ENCODE measurements at places on chromosomes 16 and 17.

GRCh38 chr16:84314373-84314772 lies 19.7 kb downstream of the WFDC1 start:
- DNase-seq = no peak

DNA sequence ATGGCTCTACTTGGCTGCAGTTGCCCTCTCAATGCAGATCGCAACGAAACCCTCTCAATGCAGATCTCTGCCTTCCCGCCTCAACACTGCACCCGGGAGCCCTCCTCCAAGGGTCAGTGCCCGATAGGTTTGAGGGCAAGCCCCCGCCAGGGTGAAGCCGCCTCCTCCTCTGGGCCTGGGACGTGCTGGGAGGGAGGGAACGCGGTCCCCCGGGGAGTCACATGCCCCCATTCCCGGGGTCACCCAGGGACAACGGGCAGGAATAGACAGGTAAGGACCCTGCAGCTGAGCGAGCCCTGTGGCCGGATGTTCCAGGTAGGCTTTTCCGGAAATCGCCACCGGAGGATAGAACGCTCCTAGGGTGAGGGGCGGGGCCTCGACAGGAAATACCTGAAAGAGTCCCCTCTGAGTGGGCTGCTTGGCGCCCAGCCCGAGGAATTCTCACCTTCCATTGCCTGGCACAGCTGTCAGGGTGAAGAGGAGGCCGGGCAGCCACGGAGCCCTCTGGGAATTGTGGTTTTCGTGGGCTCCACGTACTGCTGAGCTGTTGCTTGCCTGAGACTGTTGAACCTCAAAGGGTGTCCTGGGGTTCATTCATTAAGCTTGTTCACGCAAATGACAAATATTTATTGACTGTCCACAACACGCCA lies 12.8 kb downstream of the ZNF174 start:
- DNase-seq = no peak

DNA sequence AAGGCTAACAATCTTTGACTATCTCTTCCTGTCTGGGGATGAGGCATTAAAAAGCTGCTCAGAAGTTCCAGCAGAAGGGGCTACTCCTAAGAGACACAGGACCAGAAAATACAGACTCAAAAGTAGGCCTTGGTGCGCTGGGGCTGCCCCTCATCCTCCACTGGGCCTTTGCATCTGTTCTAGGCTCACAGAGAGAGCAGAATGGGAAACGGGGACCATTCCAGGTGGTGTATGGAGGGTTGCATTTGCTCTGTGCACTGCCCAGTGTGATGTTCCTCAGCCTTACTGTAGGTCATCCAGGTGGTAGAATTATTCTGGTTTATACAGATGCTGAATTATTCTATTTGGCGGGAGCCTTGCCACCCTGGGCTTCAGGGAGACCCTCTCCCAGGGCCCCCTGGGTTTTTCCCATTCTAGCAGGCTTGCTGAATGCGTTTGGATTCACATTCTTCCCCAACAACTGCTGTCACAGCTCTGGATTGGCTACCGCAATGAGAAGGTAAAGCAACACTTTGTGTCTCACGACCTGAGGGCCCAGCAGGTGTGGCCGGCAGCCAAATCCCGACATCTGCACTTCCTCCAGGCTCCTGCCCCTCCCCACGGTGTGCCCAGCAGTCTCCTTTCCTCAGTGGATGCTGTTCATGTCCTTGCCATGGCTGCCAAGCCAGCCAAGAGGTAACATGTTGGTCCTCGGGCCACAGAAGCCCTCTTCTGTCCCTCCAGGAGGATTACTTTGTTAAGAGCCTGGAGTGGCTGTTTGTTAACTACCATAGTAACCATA lies 25.0 kb upstream of the ZNHIT3 start:
- DNase-seq = no peak

- DNase-seq = no peak
Observed at GRCh38 chr17:13947499-13947898, 121.8 kb upstream of the COX10 start.

GRCh38 chr16:1639860-1640259 lies 27.7 kb downstream of the CRAMP1 start:
- no peak for DNase-seq

- no peak for DNase-seq
Observed at GRCh38 chr17:57868910-57869616, 19.2 kb upstream of the MRPS23 start.

DNA sequence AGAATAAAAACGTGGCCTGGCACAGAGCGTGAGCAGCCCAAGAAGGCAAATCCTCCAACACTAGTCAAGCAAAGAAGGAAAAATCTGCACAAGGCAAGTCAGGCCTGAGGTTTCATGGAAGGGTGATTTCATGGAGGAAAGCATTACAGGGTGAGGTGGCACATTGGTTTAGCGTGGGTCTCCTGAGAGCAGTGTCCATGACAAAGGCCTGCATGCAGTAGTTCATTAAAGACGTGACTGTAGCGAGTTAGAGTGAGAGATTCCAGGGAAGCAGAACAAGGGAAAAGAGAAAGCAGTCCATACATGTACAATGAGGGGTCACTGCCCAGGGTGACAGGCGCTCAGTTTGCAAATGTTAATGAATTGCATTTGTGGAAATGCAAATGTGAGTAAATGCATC lies 285.0 kb upstream of the ERCC4 start:
- DNase-seq = no peak

GRCh38 chr16:57630931-57631845 lies 2.8 kb downstream of the ADGRG1 start:
- no peak for DNase-seq

- no peak for DNase-seq
Observed at GRCh38 chr16:77344341-77344740, 90.5 kb downstream of the ADAMTS18 start.

DNA sequence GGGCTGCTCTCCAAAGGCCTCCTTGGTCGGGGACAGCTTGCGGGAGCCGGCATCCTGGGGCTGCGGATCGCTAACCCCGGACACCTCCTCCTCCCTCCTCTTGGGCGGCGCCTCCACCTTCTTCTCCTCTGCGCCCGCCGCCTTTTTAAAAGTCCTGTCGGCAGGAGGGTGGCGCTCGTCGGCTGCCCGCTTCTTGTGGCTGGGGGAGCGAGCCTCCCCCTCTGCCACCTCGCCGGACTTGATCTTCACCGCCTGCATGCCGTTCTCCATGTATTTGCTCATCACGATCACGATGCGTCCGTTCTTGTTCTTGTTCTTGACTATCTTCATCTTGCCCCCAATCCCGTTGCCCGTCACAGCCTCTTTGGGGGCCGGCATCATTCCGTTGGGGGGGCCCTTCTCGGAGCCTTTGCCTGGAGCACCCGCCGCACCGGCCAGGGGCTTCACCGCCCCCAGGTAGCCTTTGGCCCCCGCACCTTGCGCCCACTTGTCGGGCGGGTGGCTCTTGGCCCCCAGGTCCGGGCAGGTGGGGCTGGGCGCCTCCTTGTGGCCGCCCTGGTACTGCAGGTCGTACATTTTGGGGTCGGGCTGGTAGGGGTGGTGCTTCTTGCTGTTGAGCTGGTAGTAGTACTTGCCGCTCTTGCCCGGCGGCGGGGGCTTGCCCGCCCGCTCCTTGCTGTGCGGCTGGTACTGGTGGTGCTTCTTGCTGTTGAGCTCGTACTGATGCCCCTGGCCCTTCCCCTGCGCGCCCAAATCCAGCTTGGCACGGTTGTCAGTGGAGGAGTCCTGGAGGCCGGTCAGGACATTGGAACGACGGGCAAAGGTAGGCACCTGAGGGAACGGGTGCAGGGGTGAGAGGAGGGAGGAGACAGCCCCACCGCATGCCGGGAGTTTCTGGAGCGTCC lies 4.4 kb downstream of the CBX4 start:
- no peak for DNase-seq

DNA sequence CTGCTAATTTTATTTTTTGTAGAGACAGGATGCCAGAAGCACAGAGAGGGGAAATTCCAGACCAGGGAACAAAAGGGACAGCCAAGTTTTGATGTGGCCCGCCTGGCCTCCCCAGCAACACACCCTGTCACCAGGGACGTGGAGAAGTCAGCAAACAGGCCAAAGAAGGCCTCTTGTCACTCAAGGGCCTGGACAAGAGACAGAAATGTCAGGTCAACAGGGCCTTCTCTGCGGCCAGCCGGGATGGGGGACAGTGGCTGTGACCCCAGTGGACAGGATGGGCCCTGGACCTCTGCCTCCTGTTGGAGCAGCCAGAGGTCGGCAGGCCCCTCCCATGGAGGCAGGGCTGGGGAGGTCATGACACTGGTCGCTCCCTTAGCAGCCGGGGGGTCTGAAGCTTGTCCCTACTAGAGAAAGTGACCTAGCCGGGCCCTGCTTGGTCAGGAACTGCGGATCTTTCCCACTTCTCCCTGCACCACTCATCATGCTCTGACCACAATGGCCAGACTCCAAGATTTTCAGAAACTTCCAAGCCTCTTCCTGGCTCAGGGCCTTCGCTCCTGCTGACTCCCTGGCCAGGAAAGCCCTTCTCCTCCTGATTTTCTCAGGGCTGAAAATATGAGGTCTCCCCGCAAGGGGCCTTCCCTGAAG lies 9.2 kb upstream of the TVP23A start:
- DNase-seq = no peak

DNA sequence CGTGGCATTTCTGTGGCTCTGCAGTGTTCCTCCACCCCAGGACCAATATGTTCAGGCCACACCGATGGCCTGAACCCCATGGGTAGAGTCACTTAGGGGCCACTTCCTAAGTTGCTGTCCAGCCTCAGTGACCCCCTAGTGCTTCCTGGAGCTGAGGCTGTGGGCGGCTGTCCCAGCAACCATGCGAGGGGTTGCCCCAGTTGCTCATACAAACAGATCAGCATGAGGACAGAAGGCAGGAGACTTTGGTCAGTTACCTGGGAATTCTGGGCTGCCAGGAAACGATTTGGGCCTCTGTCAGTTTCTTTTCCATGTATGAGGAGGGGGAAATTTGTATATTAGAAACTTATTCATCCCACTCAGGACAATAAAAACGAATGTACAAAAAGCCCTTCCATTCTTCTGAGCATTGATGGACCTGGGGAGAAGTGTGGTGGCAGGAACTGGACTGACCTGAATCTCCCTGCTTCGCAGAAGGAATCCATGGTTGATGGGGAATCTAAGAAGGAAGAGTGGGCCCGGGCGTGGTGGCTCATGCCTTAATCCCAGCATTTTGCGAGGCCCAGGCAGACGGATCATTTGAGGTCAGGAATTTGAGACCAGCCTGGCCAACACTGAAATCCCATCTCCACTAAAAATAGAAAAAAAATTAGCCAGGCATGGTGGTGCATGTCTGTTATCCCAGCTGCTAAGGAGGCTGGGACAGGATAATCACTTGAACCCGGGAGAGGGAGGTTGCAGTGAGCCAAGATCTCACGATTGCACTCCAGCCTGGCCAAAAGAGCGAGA lies 4.9 kb upstream of the IL32 start:
- DNase-seq = no peak

GRCh38 chr17:42120770-42121769 lies at the start of gene KAT2A:
KAT2A (minus strand) TSS chr17:42121367; CDS start chr17:42121304, 63 bp downstream.
- DNase-seq = peak; percentile 52

DNA sequence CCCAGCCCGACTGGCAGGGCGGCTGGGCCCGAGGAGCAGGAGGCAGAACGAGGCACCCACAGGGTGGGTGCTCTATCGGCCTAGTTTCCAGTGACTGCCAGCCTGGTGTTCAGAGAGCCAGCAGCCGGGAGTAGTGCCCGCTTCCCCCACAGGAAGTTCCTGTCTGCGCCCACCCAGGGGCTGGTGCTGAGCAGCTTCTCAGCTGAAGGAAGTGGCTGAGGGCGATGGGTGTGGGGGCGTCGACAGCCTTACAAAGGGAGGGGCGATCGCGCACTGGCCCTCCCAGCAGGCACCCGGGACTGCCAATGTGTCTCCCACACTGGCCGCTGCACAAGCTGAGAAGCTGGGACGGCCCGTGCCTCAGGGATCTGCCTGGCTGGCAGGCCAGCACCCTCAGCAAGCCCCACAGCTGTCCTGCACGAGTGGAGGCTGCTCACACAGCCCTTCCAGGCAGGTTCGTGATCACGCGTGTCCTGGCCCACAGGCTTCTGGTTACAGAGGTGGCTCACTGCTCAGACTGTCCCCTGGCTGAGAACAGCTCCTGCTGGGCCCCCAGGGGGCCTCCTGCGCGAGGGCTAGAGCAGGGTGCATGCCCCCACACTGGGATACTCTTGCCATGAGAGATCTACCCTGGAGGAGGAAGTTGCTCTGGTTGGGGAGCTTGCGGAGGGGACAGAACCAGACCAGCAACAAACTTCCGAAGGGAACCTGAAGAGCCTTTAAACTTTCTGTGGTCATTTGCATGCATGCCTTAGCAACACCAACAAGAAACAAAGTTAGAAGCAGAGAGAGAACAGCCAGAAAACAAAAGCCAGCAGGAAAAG lies 2.5 kb downstream of the RNF166 start:
- DNase-seq = peak; percentile 69

DNA sequence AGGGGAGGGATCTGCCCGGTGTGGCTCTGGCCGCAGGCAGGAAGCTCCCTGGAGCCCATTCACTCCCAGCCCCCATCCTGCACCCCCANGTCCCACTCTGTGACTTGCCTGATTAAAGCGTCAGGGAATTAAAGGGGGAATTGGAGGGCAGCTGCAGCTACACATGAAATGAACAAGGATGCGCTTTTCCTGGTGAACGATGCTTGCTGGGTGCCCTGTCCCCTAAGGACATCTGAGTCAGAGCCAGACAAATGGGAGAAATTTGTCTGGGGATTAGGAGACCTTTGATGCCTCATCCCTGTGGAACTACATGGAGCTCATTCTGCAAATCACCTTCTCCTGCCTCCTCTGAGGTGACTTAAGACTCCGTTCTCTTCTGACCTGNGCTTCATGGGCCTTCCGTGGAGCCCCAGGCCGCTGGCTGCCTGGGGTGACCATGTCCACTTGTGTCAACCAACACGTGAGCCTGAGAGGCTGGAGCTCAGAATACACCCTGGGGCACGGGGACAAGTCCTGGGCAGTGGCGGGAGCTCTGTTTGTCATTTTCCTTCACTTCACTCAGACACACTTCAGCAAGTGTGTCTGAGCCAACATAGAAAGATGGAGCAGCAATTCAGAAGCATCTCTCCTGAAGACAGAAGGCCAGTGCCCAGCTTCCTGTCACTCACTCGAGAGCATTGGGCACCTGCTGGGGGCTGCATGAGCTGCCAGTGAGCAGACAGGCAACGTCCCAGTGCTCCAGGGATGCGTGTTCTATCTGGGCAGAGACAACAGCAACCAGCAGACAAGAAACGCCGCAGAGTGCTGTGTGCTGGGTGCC lies 54.1 kb downstream of the METRNL start:
- DNase-seq = no peak

DNA sequence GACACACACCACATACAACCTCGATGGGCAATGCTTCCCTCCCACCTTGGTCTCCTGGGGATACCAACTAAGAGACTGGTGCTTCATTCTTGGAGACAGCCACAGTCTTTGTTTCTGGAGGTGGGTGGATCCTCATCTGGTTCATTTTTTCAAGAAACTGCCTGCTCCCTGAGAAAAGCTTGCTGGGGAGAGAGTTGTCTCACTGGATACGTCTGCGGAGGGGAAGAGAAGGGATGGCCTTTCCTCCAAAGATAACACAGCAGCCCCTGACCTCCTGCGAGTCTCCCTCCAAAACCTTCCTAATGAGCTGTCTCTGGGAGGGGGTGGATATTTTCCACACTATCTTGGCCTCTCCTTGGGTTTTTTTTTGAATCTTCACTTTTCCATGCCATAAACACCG lies 221.2 kb downstream of the SOX9 start:
- DNase-seq = no peak

- DNase-seq = no peak
Observed at GRCh38 chr16:87918866-87919680, 17.3 kb downstream of the CA5A start.
